T-helper 17 cell (primary cell): ENCODE measurements at places on chromosomes 12 and 14.

- DNase-seq, result no peak
Observed at GRCh38 chr14:101019541-101019940, 116.0 kb upstream of the RTL1 start.

DNA sequence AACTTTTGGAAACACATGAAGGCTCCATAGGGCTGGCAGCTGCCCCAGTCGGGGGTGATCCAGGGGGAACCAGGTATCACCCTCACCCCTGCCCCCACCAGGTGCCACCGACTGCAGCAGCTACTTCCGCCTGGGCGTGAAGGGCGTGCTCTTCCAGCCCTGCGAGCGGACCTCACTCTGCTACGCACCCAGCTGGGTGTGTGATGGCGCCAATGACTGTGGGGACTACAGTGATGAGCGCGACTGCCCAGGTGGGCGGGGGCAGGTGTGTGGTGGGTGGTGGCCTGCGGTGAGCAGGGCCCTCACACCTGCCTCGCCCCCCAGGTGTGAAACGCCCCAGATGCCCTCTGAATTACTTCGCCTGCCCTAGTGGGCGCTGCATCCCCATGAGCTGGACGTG, 22.3 kb upstream of the NXPH4 start:
- DNase-seq, result no peak

GRCh38 chr12:21678959-21679358, 21.3 kb upstream of the LDHB start:
- no peak for DNase-seq

DNA sequence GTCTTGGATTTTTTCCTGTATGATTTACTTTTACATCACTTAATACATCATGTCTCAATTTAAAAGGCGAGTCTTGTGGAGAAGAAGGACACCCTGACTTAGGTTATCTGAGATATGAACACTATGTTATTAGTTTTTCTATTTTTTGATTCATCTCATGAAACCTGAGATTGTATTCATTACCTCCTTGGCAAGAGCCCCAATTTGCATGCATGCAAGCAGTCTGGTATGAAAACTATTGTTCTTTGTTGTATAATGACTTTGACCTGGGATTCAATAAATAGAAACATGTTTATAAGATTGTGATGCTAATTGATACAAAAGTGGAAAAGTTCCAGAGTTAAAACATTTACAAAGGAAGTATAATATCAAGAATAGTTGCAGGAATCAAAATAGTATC, 576.1 kb downstream of the NOVA1 start:
- no peak for DNase-seq

GRCh38 chr14:95098984-95099599, 58.2 kb downstream of the DICER1 start:
- peak; percentile 16 for DNase-seq

GRCh38 chr12:114030451-114030850, 64.3 kb upstream of the RBM19 start:
- DNase-seq, result no peak

- no peak for DNase-seq
Observed at GRCh38 chr12:79378496-79378895, 312.3 kb downstream of the PAWR start.

GRCh38 chr12:47272412-47273190, 192.8 kb upstream of the AMIGO2 start:
- no peak for DNase-seq

DNA sequence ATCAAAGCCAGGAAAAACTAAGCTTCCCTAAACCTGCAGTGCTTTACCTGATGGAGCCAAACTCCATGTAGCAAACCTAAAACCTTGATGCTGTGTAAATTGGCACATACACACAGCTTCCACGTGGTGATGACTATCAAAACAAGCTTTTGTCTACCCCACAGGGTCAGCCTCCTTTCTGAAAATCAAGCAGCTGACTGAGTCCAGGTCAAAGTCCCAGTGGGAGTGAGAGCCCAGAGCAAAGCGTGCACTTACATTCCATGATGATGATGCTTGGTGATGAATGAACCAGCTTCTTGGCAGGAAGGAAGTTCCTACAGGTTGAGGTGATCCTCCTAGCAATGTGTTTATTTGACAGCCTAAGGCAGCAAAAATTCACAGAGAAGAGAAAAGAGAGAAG, 630.0 kb upstream of the TBX3 start:
- DNase-seq, result no peak

DNA sequence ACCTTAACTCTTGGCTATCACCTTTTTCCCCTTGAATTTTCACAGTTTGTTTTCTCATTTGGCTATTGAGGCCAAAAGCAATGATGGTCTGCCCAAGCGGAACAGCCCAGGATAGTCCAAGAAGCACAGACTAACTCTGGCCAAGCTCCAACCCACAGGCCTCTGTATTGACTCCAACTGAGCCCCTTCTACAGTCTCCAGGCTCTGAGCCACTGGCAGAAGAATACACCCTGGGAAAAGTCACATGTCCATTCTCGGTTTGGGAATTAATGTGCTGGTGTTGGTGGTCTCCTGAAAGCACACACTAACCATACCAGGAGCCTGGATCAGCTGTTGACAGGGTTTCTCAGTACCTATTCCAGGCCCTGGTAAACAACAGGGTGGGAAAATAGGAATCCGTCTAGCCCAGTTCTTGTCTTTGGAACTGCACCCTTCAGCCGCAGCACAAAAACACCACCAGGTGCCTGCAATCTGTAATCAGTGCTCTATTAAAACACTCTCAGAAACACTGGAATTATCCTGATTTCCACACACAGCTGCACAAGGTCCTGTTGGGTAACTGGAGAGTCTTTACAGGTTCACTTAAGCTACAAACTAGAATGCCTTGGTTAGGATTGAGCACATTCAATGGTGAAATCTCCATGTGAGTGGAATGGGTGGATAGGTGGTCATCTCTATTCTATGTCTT, 63.6 kb downstream of the STXBP6 start:
- no peak for DNase-seq

DNA sequence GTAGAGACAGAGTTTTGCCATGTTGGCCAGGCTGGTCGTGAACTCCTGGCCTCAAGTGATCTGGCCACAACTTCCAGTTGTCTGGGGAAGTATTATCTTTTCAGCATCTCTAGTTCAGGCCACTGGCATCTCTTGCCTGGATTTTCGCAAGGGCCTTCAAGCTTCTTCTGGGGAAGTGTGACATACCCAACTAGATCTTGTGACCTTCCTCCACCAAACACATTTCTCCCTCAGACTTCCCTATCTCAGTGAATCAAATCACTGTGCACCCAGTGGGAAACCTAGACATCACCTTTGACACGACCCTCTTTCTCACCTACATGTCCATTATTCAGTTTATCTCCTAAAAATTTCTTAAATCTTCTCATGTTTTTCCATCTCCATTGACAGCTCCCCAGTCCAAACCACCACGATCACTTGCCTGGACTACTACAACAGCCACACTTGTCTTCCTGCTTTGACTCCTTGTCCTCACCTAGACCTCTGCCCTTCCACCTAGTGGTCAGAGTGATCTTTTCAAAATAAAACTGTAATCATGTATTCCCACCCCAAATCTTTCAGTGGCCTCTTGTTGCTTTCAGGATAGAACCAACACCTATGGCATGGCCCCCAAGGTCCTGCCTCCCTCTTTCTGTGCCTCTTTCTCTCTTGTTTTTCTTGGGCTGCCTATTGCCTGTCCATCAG, 3.3 kb downstream of the EEF1AKMT3 start:
- no peak for DNase-seq

DNA sequence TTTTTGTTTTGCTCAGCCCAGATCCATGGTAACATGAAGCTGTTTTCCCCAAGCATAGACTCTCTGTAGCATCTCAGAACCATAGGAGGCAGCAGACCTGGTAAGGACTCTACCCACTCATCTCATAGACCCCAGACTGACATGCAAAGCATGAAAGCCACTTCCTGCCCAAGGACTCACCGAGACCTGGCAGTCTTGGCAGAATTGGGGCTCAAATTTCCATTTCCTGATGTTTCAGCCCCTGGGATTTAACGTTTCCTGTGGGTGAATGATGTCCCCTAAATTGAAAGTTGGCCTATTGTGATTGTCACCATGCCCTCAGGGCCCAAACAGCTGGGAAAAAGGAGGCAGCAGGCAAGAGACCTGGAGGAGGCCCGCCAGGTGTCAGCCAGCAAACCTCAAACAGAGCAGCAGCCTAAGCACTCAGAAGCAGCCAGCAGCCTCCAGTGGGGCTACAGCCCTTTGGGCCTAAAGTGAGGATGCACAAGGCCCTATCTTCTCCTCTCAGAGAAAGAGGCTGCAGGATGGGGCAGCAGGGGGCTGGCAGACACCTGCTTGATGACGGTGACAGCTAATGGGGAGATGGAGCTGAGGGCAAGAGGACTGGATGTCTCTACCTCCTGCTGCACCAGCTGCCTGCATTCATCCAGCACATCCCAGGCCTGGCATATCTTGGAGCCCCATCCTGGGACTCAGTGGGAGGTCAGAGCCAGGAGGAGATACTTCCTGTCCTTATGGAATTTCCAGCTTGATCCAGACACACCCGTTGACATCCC, 8.5 kb downstream of the KRT85 start:
- no peak for DNase-seq

DNA sequence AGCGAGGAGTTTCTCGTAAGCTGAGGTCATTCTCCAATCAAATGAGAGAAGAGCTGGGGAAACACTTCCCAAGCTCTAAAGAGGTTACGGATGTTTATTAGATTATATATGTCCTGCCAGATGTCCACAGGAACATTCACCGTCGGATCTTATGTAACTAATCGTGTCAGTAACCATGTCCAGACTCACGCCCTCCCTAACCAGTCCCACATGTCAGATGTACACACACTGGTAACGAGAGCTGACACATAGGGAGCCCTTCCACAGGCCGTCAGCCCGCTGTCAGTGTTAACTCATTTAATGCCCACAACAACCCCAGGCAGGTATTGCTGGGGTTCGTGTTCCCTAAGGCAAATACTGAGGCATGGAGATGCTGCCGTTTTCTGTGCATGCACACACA, 223.7 kb upstream of the RTL1 start:
- no peak for DNase-seq

GRCh38 chr12:48978741-48979601, 849 bp downstream of the WNT1 start:
- no peak for DNase-seq

DNA sequence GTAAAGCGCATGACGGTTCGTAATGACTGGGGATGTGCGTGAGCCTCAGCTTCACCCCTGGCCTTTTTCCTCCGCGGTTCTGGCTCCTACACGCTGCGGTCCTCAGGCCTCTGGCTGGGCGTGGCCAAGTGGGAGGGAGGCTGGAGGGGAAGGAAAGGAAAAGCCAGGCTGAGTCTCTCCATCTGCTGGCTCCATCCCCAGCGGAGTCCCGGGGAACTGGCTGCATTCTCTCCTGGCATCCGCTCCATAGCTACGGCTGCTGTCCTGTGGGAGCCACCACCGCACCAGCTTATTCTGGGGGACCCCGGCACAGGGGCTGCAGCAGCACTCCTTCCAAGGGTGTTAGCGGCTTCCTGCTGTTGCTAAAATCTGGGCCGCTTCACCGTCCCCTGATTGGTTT, 68.2 kb upstream of the SLC24A4 start:
- DNase-seq, result no peak

- DNase-seq, result no peak
Observed at GRCh38 chr12:116697305-116697704, 40.6 kb downstream of the SPRING1 start.

GRCh38 chr12:13060581-13060980, 16.4 kb downstream of the FAM234B start:
- DNase-seq, result no peak
